Progenitor cell of endocrine pancreas (in vitro differentiated cells): ENCODE measurements at places on chromosomes 12 and 14. TPM values are rescaled to one million over a fixed set of nuclear protein-coding genes. Genes with fewer than 3 reads are reported as not detected.

The STAC3 gene
- total RNA-seq, result 6.0 and 6.1 TPM in 2 replicates

DNA sequence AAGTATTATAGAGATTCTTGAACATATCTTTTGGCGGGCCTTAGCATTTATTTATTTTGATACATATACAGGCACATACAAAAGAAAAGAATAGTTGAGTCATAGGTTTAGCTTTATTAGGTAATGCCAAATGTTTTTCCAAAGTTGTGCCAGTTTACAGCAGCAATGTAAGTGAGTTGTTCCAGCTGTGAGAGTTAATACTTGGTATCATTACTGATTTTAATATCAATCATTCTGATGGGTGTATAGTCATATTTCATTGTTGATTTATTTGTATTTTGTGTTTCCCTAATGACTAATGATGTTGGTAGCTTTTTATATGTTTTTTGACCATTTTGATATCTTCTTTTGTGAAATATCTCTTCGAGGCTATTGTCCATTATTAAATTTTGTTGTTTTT lies 122.4 kb downstream of the MIPOL1 start:
- no peak overlapping the region for H3K4me3 ChIP-seq
- peaks cover 2% of the 10 kb centered on the region for H3K4me1 ChIP-seq
- no peak for DNase-seq
- H3K27ac ChIP-seq, result no peak overlapping the region
- H3K36me3 ChIP-seq, result peaks cover 9% of the 10 kb centered on the region

DNA sequence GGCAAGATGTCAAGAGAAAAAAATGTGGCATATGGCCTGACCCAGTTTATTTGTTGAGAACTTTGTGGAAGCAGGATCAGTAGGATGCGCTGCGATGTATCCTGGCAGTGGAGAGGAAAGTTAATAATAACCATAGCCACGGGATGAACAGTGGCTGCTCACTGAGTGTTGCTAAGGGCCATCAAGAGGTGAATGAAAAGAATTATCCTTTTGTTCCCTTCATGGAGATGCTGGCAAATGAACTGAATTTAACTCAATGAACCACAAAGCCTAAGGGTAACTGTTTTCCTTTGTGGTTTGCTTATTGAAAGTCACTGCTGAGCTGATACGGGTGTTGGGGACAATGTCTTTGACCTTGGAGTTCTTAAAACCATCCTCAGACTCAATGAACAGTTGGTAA lies 476.5 kb downstream of the APAF1 start:
- H3K27ac ChIP-seq, result no peak overlapping the region
- H3K4me3 ChIP-seq, result no peak overlapping the region
- no peak for DNase-seq
- H3K36me3 ChIP-seq, result no peaks in the 10 kb centered on the region
- H3K4me1 ChIP-seq, result no peaks in the 10 kb centered on the region

DNA sequence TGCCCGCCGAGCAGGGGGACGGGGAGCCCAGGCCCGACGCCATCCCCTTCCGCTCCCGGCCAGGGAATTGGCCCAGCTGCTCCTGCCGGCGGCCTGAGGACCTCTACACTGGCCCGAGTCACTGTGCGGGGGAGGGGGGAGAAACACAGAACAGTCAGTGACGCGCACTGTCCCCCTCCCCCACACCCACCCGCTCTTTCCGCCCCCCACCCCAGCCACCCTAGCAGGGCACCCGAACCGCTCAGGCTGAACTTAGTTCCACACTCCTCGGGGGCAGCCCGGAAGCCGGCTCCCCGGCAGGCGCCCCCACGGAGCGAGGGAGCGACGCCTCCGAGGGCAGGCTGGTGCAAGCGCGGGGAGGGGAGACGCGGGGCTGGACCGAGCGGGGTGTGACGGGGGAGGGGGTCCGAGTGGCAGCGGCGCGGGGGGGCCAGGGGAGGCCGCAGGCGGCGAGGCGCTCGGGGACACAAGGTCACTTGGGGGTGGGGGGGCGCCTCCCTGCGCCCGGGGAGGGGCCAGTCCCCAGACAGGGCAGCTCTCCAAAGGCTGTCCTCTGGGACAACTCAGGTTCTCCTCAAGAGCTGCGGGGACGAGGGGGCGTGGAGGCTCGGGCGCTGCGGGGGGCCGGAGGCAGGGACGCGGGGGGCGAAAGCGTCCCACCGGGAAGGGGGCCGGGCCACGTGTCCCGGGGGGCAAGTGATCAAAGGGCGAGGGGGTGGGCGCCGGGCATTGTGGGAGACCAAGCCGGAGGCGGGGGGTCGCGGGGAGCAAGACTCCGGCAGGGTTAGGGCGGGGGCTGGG lies 648 bp downstream of the CHD4 start:
- H3K4me3 ChIP-seq, result no peak overlapping the region
- H3K4me1 ChIP-seq, result peaks cover 30% of the 10 kb centered on the region
- no peaks in the 10 kb centered on the region for H3K27me3 ChIP-seq
- no peak overlapping the region for H3K27ac ChIP-seq
- peaks cover 16% of the 10 kb centered on the region for H3K36me3 ChIP-seq
- peak; percentile 58 for DNase-seq

DNA sequence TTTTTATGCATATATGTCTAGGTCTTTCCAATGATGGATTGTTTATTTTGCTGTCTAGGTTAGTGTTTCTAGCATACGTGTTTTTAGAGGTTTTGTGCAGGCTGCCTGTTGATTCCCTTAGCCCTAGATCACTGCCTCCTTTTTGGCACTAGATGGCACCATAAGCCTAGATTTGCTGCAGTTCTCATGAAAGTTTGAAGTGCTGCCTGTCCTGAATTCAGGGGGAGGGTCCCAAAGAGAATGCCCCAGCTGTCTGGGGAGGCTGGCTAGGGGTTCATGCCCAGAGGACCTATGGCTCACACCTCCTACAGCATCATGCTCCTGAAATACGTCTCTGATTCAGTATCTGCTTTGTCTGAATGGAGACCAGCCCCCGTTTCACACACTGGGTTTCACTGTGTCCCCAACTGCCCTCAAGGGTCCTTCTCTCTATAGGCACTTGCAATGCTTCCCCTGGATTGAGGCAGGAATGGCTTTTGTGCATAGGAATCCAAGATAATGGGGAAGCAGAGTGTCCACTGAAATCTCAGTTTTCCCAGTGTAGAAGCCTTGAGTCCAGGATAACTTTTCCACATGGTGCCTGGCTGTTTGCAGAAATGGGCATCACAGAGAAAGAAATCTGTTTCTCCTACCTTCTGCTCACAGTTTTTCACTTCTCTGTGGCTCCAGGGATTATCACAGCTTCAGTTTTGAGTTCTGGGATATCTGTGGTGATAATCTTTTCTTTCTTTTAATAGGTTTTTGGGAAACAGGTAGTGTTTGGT lies 14.2 kb upstream of the TXNRD1 start:
- DNase-seq, result peak; percentile 13
- H3K27ac ChIP-seq, result no peak overlapping the region
- H3K36me3 ChIP-seq, result peaks cover 5% of the 10 kb centered on the region
- H3K4me3 ChIP-seq, result no peak overlapping the region
- no peaks in the 10 kb centered on the region for H3K4me1 ChIP-seq

- no peak overlapping the region for H3K4me3 ChIP-seq
- no peaks in the 10 kb centered on the region for H3K36me3 ChIP-seq
- no peak for DNase-seq
- peaks cover 9% of the 10 kb centered on the region for H3K4me1 ChIP-seq
Measured at GRCh38 chr12:28248555-28249145, 58.4 kb downstream of the CCDC91 start.

DNA sequence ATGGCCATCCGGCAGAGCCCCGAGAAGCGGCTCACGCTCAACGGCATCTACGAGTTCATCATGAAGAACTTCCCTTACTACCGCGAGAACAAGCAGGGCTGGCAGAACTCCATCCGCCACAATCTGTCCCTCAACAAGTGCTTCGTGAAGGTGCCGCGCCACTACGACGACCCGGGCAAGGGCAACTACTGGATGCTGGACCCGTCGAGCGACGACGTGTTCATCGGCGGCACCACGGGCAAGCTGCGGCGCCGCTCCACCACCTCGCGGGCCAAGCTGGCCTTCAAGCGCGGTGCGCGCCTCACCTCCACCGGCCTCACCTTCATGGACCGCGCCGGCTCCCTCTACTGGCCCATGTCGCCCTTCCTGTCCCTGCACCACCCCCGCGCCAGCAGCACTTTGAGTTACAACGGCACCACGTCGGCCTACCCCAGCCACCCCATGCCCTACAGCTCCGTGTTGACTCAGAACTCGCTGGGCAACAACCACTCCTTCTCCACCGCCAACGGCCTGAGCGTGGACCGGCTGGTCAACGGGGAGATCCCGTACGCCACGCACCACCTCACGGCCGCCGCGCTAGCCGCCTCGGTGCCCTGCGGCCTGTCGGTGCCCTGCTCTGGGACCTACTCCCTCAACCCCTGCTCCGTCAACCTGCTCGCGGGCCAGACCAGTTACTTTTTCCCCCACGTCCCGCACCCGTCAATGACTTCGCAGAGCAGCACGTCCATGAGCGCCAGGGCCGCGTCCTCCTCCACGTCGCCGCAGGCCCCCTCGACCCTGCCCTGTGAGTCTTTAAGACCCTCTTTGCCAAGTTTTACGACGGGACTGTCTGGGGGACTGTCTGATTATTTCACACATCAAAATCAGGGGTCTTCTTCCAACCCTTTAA lies 1.5 kb downstream of the FOXG1 start:
- H3K36me3 ChIP-seq, result no peaks in the 10 kb centered on the region
- peak overlapping the region; percentile 67 for H3K27ac ChIP-seq
- peak overlapping the region; percentile 56 for H3K4me3 ChIP-seq
- peaks cover 81% of the 10 kb centered on the region for H3K27me3 ChIP-seq

DNA sequence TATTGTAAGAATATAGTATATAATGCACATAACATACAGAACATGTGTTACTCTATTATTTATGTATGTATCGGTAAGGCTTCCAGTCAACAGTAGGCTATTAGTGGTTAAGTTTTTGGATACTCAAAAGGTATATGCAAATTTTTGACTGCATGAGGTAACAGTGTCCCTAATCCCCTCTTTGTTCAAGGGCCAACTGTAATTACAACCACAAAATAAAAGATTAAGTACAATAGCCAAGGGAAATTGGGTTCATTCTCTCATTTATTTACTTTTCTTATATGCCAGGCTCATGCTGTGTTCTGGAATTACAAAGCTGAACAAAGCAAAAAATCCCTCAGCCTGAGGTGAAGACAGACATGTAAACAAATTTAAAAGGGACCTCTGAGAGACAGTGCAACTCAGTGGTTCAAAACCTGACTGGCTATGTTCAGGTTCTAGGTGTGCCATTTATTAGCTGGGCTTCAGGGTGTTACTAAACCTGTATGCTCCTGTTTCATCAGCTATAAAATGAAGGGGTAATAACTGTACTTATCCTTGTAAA lies 43.4 kb upstream of the TSPAN8 start:
- H3K27ac ChIP-seq, result peak overlapping the region; percentile 12
- H3K27me3 ChIP-seq, result no peaks in the 10 kb centered on the region
- DNase-seq, result no peak
- peaks cover 10% of the 10 kb centered on the region for H3K4me1 ChIP-seq
- H3K36me3 ChIP-seq, result peaks cover 3% of the 10 kb centered on the region
- no peak overlapping the region for H3K4me3 ChIP-seq

DNA sequence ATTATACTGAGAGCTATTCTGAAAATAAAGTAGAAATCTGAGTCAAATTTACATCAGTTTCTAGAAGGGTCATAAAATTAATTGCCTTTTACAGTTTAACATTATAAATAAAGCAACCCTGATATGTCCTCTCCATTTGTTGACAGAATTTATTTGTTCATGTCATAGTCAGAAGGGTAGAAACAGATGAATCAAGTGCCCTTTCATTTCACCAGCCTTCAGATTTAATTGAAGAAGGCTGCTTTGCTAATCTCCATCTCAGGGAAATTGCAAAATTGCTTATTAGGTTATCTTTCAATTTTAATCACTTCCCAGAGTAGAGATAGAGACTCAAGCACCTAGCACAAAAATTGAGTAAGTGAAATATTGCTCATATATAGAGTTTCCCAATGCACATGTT lies 76.8 kb downstream of the ATXN7L3B start:
- no peaks in the 10 kb centered on the region for H3K4me1 ChIP-seq
- no peaks in the 10 kb centered on the region for H3K36me3 ChIP-seq
- no peak overlapping the region for H3K27ac ChIP-seq

- H3K27ac ChIP-seq, result peak overlapping the region; percentile 22
- no peak for DNase-seq
- H3K4me3 ChIP-seq, result no peak overlapping the region
- H3K4me1 ChIP-seq, result peaks cover 26% of the 10 kb centered on the region
Measured at GRCh38 chr12:106975993-106976658, 10.8 kb downstream of the MTERF2 start.
